ENCODE measurements at places on chromosomes 1 and 21.

GRCh38 chr21:26170471-26171257 lies at the start of gene APP:
Gene APP, minus strand, starts transcription at chr21:26170770. Its CDS starts 150 bp downstream, at chr21:26170620.
- peak; percentile 75 for DNase-seq

GRCh38 chr1:156664767-156665411 lies 12.3 kb downstream of the NES start:
- DNase-seq, result no peak

DNA sequence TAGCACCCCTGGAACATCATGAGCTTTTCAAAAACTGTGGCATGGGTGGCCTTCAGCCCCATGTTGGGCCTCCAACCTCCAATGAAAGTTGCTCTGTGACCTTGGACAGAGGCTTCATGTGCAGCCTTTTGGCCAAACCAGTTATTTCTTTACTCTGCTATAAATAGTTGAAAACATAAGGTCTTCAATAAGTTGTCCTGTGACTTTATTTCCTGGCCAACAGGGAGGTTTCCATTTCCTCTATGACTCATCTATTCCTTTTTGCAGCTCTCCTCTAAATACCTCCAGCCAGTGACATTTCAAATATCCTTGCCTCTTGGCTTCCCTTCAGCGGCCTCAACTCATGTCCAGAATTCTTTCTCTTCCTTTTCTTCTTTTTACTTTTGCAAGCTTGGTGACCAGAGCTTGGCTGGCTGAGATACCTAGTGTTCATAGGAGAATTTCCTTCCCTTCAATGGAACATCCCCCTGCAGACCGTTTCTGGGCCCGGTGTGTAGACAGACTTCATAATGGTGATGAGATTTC lies 22.7 kb upstream of the TRIM67 start:
- no peak for DNase-seq

DNA sequence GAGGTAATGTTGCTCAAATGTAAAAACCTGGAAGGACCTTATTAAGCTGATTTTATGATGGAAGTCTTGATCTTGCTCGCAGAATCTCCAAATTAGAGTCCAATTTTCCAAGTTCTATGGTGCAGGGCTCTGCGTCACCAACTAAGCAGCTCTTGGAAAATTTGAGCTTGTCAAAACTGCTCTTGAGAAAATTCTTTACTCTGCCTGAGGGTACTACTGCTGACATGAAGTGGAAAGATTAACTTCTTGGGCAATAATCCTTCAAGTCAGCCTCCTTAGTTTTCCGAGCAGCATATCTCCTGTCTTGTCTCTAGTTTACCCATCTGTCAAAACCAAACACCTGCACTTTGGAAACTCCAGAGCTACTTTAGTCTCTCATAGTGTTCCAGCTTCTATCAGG lies 293.7 kb downstream of the KCTD3 start:
- DNase-seq, result no peak

DNA sequence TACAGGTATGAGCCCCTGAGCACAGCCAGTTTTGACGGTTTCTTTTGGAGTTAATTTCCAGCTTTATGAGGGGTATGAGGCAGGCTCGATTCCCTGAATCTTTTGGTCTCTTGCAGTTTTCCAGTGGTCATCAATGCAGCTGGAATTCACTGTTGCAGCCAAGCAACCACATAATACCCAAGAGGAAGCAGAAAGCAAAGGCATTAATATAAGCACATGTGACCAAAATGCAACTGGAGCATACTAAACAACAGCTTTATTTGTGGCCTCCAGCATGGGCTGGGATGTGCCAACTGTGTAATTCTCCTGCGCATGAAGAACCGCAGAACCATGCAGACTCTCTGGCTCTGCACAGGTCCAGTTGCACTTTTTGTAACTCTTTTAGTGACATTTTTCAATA lies 33.0 kb downstream of the DSCAM start:
- DNase-seq, result no peak

- no peak for DNase-seq
Measured at GRCh38 chr1:247085310-247085709, 6.7 kb upstream of the ZNF670 start.

GRCh38 chr1:109979489-109980091 lies 5.0 kb upstream of the AHCYL1 start:
- DNase-seq, result peak; percentile 29
